ENCODE measurements at places on chromosomes 3 and 15. TPM values are rescaled to one million over a fixed set of nuclear protein-coding genes. Genes with fewer than 3 reads are reported as not detected.

DNA sequence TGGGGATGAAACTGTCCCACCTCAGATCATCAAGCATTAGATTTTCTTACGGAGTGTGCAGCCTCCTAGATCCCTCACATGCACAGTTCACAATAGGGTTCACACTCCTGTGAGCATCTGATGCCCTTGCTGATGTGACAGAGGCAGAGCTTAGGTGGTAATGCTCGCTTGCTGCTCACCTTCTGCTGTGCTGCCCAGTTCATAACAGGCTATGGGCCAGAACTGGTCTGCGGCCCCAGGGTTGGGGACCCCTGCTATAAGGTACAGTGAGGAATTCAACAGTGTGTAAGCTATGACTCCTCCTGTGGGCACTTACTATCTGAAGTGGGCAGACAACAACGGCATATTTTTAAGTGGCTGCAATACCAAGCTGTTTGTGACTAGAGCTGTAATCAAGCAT, 187.9 kb upstream of the BHLHE40 start:
- no peak for DNase-seq

DNA sequence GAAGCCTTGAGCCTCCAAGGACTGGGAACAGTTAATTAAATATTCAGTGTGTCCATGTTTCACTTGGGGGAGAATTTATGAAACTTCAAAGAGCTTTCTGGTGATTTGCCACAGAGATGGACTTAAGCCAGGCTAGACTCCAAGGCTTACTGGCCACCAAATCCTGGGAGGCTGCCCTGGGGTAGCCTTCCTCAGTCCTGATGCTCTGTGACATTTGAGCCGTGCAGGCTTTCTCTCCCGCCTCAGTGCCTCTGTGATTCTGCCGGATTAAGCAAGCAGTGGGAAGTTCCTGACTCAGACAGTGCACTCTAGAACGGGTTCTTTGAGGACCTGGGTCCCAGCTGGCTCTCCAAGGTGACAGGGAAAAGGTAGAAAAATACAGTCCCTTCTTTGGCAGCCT, 314.7 kb upstream of the ICE2 start:
- DNase-seq = no peak

DNA sequence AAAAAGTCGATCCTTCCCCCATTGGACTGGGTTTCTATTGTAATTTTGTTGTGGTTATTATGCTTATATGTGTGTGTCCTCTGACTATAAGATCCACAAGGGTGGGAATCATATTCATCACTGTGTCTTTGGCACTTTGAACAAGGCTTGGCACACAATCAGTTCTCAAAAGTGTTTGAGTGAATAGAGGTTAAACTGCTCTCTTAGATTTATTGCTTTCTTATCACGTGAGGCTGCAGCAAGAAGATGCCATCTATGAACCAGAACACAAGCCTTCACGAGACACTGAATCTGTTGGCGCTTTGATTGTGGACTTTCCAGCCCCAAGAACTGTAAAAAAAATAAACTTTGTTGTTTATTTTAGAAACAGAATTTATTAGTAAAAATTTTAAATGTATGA, 295.0 kb upstream of the MDFIC2 start:
- no peak for DNase-seq

DNA sequence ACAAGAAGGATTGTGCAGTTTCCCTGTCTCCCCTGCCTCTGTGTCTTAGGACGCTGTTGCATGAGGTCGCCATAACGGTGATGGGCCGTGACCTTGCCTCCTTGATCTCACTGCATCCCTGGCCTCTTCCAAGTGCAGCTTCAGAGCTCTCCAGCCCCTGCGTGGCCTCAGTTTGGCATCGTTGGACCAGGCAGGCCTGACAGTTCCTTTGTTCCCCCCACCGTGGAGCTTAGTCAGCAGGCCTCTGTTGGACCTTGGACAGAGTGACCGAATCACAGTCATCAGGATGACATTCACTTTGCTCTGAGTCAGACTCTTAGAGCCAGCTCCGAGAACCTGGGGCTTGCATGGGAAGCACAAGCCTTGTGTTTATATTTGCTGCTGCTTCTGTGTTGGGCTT, 139.4 kb downstream of the OPA1 start:
- no peak for DNase-seq

DNA sequence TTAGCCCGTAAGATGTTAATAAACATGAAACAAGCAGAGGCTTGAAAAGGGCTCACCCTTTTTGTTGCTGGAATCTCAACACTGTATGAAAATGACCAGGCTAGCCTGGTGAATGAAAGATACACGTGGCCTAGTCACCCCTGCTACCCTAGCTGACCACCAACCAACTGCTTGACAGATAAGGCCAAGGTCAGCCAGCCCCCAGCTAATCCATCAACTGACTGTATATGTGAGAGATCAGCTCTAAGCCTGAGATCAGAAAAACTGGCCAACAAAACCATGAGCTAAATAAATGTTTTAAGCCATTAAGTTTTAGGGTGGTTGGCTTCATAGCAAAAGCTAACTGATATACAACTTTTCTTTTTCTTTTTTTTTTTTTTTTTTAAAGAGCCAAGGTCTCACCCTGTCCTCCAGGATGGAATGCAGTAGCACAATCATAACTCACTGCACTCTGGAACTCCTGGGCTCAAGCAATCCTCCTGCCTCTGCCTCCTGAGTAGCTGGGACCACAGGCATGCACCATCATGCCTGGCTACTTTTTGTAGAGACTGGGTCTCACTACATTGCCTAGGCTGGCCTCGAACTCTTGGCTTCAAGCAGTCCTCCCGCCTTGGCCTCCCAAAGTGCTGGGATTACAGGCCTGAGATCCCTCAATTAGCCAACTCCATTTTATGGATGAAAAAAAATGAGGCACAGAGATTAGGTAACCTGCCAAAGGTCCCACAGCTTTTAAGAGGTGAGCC, 34.6 kb downstream of the SH3BP5 start:
- no peak for DNase-seq

DNA sequence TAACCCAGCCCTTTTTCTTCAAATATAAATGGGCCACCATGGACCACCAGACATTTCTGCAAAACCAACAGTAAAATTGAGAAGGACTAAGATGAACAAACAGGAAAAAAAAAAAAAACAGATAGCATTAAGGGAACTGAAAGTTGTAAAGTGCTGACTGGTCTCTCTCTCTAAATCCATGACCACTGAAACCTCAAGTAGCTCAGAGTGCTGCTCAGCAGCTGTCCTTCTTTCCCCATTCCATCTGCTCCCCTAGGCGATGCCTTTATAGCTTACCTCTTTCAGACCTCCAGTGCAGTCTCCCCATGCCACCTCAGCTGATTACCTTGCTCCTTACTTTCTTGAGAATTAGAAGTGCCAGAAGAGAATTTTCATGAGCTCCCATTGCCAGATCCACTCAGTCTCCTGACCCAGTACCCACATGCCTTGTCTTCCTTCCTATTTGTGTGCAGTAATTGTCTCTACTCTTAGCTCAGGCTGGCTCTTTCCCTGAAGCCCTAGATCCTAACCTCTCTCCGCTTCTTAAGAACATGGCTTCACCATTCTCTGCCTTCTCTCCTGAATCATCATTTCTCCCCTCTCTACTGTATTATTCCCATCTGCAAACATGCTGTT, 23.9 kb upstream of the XIRP1 start:
- DNase-seq = peak; percentile 81

DNA sequence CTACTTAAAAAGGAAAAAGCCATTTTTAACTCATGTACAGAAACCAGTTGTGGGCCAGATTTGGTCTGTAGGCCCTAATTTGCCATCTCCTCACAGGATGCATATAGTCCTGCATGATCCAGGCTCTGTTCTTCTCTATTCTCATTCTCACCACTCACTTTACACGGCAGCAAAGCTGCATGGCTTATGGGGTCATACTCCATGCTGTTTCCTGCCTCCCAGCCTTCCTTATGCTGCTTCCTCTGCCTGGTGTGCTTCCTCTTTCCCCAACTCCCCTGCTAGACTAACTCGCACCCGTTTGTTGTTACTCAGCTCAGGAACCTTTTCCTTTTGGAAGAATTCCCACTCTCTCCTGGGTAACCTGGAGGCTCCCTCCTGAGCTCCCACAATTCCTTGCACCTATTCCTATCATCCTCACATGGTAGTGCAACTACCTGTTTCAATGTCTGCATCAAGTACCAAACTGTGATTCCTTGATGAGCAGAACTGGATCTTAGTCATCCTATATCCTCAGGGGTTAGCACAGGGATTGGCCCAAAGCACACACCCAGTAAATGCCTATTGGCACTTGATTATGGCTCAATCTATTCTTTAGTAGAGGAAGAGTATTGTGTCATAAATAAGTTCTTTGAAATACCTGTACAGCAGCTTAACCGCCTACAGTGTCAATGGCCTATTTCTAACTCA, 172.1 kb upstream of the MITF start:
- DNase-seq = no peak

- DNase-seq = no peak
Observed at GRCh38 chr15:63440265-63440648, 58.6 kb upstream of the CA12 start.

GRCh38 chr15:67808821-67809220, 16.5 kb upstream of the SKOR1 start:
- DNase-seq = no peak

DNA sequence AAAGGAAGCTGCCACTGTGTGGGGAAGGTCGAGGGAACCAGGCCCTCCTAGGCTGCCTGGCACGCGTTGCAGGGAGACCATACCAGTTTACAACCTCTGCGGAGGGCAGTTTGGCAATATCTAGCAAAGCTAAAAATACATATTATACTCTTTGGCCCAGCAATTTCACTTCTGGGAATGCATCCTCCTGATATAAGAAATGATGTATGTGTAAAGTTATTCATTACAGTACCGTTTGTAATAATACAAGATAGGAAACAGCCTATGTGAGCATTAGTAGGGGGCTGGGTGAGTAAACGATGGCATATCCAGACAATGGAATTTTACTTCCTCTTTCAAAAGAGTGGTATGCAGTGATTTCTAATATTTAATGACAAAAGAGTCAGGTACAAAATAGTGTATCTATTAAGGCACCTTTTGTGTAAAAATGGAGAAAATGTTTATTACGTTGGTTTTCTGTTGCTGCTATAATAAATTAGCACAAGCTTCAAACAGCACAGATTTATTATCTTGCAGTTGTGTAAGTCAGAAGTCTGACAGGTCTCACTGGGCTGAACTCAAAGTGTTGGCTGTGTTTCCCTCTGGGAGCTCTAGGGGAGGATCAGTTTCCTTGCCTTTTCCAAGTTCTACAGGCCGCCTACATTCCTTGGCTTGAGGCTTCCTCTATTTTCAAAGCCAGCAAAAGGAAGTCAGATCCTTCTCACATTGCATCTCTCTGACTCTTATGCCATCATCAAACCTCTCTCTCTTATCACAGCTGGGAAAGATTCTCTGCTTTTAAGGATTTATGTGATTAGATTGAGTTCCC, 9.0 kb downstream of the APOD start:
- no peak for DNase-seq

GRCh38 chr3:174440741-174441587, 418.2 kb upstream of the NAALADL2 start:
- DNase-seq = peak; percentile 84

DNA sequence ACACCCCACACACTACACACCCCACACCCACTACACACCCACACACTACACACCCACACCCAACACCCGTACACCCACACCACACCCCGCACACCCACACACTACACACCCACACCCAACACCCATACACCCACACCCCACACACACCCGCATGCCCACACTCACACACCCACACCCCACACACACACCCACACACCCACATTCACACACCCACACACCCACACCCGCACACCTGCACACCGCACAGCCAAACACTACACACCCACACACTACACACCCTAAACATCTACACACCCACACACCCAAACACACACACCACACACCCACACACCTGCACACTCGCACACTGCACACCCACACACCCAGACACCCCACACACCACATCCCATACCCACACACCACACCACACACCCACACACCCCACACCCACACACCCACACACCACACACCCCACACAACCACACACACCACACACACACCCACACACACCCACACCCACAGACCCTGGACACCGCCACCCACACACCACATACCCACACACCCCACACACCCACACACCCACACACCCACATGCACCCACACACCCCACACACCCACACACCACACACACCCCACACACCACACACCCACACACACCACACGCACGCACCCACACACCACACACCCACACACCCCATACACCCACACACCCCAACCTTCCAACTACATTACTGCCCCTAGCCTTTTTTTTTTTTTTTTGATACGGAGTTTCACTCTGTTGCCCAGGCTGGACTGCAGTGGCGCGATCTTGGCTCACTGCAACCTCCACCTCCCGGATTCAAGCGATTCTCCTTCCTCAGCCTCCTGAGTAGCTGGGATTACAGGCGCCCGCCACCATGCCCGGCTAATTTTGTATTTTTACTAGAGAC, 16.9 kb downstream of the CEP19 start:
- DNase-seq = no peak

- DNase-seq = no peak
Observed at GRCh38 chr3:73187328-73187727, 125.9 kb downstream of the EBLN2 start.

DNA sequence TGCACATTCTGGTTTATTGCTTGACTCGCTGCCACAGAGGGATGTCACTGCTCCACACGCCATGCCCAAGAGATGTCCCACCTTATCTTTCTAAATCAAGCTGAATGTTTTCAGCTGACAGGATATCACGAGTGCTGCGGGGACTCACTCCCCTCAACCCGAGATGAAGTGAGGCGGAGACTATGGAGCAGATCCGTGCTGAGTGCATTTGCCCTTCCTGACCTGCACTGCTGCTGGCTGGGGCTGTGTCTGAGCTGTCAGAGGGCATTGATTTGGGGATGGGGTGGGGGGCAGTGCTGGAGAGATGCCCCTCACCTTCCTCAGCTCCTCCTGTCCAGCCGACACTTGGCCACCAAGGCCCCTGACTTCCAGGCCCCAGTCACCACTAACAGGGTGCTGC, 40.5 kb upstream of the CSPG4 start:
- DNase-seq = no peak

- no peak for DNase-seq
Observed at GRCh38 chr3:20645340-20645739, 459.3 kb upstream of the SGO1 start.

DNA sequence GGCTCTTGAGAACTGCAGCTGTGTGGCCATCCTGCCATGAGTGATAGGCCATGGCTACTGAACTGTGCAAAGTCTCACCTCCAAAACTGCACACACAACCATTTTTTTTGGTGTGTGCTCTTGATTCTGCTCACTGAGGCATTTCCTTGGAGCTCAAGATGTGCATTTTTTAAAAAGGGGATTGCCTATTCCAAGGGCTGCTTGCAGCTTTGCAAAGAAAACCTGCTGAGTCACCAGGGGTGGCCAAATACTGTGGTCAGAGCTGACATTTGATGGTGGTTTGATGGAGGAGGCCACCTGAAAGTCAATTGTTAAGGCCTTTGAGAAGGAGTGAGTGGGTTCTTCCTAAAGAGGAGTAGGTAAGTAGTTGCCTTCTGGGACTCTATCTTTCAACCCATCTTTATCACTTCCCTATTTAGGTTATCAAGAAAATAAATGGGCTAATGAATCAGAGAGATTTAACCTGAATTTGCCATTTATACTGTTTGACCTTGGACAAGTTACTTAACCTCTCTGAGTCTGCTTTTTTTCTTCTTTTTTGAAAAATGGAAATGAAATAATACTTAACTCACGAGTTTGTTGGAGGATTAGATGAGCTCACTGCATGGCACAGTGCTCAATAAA, 87.9 kb downstream of the CHST2 start:
- peak; percentile 92 for DNase-seq

Gene POLQ
- total RNA-seq = 56.8 TPM

Gene KY
- total RNA-seq = not detected

Gene INSYN1
- total RNA-seq = not detected

Gene KLHL40
- not detected for total RNA-seq

Gene SIDT1
- 7.3 TPM for total RNA-seq

Gene CHMP2B
- 31.5 TPM for total RNA-seq

All from OCI-LY7 (cell line).